ENCODE measurements at places on chromosomes 12 and 14.

- DNase-seq: no peak
These were observed 25.8 kb downstream of the ACVR1B start for GRCh38 chr12:51977320-51977753.

GRCh38 chr12:24840046-24840800, 108.7 kb downstream of the BCAT1 start:
- no peak for DNase-seq

GRCh38 chr14:77565289-77565993, 51.0 kb downstream of the SPTLC2 start:
- no peak for DNase-seq

DNA sequence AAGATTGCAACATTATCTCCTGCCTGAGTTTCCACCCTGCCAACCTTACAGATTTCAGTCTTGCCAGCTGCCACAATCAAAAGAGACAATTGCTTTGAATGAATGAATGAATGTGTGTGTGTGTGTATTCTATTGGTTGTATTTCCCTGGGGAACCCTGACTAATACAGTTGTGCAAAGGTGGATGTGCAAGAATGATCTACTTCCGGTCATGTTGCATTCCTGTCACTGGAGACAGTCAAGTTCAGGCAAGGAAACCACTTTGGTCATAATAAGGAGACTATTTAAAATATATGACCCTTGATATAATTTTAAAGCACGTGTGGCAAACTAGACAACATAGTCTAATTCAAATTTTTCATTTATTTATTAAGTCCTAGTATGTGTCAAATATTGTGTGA, 13.1 kb downstream of the RERG start:
- no peak for DNase-seq

GRCh38 chr12:15601210-15601800, 187.9 kb downstream of the EPS8 start:
- DNase-seq: peak; percentile 47
